Osteocyte (in vitro differentiated cells): ENCODE measurements at places on chromosomes 7 and 10. TPM values are rescaled to one million over a fixed set of nuclear protein-coding genes. Genes with fewer than 3 reads are reported as not detected.

DNA sequence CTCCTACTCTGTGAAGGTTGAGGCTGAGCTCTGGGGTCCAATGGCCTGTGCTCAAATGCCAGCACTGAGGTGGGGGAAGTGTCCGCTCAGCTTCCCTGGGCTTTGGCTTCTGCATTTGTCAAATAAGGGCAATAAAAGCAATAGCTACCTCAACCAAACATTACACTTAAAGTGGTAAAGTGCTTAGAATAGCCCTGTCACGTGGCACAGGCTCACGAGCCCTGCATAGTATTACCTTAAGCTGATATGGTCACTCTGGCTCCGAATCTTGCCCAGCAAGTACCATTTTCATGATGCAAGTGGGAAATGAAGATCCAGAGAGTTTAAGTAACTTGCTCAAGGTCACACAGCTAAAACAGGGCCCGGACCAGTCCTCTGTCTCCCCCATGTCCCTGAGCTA, 451.1 kb upstream of the ZMIZ1 start:
- H3K36me3 ChIP-seq = no peaks in the 10 kb centered on the region
- H3K4me3 ChIP-seq = no peak overlapping the region
- no peak for DNase-seq
- H3K27ac ChIP-seq = no peak overlapping the region
- peaks cover 1% of the 10 kb centered on the region for H3K4me1 ChIP-seq
- H3K27me3 ChIP-seq = peaks cover 72% of the 10 kb centered on the region

GRCh38 chr10:117662126-117662525, 119.6 kb downstream of the EMX2 start:
- no peaks in the 10 kb centered on the region for H3K27me3 ChIP-seq
- peaks cover 29% of the 10 kb centered on the region for H3K4me1 ChIP-seq
- H3K27ac ChIP-seq = peak overlapping the region; percentile 23
- no peak overlapping the region for H3K4me3 ChIP-seq

DNA sequence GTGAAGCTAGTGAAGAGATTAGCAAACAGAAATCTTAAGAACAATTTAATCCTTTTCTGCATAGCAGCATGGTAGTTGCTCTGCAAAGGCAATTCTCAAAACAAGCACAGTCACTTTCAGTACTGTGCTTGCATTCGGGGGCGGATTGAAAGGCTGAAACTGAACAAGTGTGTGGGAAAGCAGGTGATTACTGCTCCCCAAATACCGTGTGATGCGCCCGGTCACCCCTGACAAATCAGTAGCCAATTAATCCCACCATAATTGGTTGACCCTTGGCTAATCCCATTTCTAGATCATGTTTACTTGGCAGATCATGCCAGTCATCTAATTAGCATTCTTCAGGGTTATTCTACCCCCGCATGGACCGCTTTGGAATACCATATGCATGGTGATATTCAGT, 76.5 kb upstream of the ADRB1 start:
- no peak overlapping the region for H3K4me3 ChIP-seq
- H3K4me1 ChIP-seq = no peaks in the 10 kb centered on the region
- H3K27me3 ChIP-seq = no peaks in the 10 kb centered on the region
- no peaks in the 10 kb centered on the region for H3K36me3 ChIP-seq
- DNase-seq = no peak

Gene PALD1
- total RNA-seq = 2.8 and 3.1 TPM in 2 replicates

Gene MUC12
- total RNA-seq = not detected in 2 replicates

DNA sequence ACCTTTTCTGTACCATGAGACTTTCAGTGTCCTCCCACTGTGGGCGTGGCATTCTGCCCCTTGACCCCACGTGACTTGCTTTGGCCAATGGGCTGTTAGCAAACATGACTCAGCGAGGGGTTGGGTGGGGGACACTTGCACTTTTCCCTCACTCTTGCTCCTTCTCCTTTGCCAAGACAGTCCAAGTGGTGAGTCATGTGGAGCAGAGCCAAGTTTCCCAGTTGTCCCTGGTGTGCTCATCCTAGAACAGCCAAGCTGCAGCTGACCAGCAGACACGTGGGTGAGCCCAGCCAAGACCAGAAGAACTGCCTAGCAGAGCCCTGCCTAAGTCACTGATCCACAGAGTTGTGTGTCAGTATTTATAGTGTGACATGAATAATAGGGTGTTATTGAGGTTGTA, 82.8 kb upstream of the CPXM2 start:
- peaks cover 8% of the 10 kb centered on the region for H3K4me1 ChIP-seq
- peaks cover 72% of the 10 kb centered on the region for H3K27me3 ChIP-seq
- H3K36me3 ChIP-seq = no peaks in the 10 kb centered on the region
- DNase-seq = no peak
- H3K4me3 ChIP-seq = no peak overlapping the region

DNA sequence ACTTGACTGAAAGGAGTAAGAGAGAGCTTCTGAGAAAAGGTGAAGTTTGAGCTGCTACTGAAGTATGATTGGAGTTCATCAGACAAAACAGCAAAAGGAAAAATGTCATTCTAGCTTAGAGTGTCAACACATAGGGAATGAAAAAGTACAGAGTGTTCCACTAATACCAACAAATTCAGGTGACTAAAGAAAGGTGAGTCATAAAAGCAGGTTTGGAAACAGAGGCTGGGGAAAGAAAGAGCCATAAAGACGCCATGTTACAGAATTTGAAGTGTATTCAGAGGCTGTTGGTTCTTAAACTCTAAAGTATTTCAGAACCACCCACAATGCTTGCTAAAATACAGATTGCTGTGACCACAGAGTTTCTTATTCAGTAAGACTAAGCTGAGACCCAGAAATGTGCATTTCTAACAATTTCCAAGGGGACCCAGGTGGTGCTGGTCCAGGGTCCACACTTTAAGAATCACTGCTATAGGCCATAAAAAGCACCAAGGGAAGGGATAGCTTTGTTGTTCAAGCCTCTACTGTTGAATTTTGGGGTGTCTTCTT, 143.1 kb downstream of the ELAPOR2 start:
- H3K4me3 ChIP-seq = no peak overlapping the region
- peaks cover 21% of the 10 kb centered on the region for H3K36me3 ChIP-seq
- H3K4me1 ChIP-seq = peaks cover 26% of the 10 kb centered on the region
- no peak overlapping the region for H3K27ac ChIP-seq
- no peak for DNase-seq

Gene NPC1L1
- not detected in 2 replicates for total RNA-seq

Gene ANKIB1
- 63.8 and 74.8 TPM in 2 replicates for total RNA-seq

Gene MYL10
- 0.52 TPM in 1 of 2 replicates, not detected in the other for total RNA-seq

DNA sequence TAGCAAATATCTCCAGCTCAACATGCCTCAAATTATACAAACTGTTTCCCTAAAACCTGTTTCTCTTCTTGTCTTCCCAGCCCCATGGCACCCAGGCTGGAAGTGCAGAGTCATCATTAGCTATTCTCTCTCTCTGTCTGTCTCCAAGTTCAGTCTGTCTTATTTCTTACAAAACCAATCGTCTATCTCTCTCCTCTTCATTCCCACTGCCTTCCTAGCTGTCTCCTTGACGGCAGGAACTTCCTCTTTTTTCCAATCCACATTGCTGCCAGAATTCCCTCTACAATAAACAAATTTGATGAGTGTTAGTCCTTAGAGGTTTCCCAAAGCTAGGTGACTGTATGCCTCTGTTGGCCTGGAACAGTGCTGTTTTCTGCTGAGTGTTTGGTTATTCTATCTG, 14.9 kb upstream of the ZNRF2 start:
- no peaks in the 10 kb centered on the region for H3K36me3 ChIP-seq
- no peak overlapping the region for H3K4me3 ChIP-seq
- H3K27me3 ChIP-seq = peaks cover 25% of the 10 kb centered on the region
- no peak overlapping the region for H3K27ac ChIP-seq

Gene C10orf53
- total RNA-seq = not detected in 2 replicates

DNA sequence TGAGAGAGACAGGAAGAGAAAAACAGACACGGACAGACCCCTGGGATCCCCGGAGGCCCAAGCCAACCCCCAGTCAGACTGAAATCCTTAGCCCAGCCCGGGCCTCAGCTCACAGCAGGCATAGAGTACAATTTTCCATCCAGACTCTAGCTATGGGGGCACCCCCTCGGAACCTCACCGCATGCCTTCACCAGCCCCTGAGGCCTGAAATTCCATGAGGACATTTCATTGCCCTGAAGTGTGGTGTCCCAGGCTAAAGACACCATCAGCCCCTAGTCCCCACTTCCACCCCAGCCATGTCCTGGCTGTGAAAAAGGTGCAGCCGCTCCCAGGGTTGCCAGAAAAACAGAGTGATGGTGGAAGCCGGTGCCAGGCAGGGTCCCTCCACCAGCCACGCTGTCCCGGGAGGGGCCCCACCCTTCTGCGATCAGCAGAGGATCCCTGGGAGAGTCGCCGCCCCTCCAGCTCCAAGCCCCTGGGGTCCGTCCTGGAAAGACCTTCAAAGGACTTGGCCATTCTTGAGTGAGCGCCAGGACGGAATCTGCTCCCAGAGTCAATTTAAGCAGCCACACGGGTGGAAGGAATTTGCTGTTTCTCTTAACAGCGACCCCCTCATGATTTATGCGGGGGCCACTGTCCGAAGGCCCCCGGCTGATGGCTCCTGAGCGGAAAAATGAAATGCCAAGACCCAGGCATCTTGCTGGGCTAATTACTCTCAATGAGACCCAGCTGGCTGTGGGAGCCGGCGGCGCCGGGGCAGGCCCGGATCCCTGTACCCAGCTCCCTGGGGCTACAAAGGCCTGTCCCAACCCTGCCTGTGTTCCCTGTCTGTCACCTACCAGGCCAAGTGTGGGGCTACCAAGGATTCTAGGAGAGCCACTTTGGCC, 23.2 kb downstream of the MYL10 start:
- H3K27me3 ChIP-seq = no peaks in the 10 kb centered on the region
- no peak overlapping the region for H3K4me3 ChIP-seq
- peak overlapping the region; percentile 84 for H3K27ac ChIP-seq
- no peak for DNase-seq
- H3K4me1 ChIP-seq = peaks cover 28% of the 10 kb centered on the region

DNA sequence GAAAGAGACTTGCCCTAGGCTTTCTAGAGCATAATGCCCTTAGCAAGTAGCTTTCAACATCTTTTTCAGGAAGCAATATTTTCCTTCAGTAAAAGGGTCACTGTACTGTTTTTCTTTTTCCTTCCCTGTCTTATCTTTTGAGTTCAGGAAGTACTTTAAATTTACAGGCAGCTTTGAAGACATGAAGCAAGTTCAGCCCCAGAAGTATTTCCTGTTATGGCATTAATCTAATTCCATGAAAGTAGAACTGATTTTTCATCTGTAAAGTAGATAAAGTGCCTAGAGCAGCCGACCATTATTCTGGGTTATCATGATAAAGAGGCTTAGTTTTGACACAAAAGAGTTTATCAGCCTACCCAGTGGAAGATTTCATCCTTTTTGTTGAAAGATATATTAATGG, 288.2 kb downstream of the ADK start:
- H3K4me3 ChIP-seq = no peak overlapping the region
- peaks cover 24% of the 10 kb centered on the region for H3K4me1 ChIP-seq
- no peak overlapping the region for H3K27ac ChIP-seq
- DNase-seq = no peak

DNA sequence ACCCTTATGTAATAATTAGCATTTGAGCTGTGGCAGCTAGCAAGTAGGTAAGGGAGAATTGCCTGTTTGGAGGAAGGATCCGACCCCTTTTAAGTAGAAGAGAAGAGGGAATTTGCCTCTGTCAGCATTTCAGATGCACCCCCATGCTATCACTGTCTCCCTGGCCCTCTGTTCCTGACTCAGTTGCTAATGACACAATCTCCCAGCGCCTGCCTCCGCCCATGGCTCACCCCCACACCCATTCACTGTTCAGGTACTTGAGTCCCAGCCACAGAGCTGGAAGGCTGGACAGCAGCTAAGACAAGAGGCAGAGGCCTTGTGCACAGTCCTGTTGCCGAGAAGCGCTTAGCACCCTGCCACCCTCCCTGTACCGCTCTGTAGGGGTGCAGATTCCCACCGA, 512.3 kb upstream of the GALNT17 start:
- no peaks in the 10 kb centered on the region for H3K27me3 ChIP-seq
- no peak overlapping the region for H3K27ac ChIP-seq
- peaks cover 2% of the 10 kb centered on the region for H3K36me3 ChIP-seq
- peaks cover 15% of the 10 kb centered on the region for H3K4me1 ChIP-seq
- no peak for DNase-seq
- H3K4me3 ChIP-seq = no peak overlapping the region

Gene NXPH1
- not detected in 2 replicates for total RNA-seq

- H3K4me3 ChIP-seq = no peak overlapping the region
- DNase-seq = no peak
- no peaks in the 10 kb centered on the region for H3K27me3 ChIP-seq
- H3K4me1 ChIP-seq = peaks cover 8% of the 10 kb centered on the region
These were observed 1079.9 kb downstream of the CNTNAP2 start for GRCh38 chr7:147196481-147196880.

DNA sequence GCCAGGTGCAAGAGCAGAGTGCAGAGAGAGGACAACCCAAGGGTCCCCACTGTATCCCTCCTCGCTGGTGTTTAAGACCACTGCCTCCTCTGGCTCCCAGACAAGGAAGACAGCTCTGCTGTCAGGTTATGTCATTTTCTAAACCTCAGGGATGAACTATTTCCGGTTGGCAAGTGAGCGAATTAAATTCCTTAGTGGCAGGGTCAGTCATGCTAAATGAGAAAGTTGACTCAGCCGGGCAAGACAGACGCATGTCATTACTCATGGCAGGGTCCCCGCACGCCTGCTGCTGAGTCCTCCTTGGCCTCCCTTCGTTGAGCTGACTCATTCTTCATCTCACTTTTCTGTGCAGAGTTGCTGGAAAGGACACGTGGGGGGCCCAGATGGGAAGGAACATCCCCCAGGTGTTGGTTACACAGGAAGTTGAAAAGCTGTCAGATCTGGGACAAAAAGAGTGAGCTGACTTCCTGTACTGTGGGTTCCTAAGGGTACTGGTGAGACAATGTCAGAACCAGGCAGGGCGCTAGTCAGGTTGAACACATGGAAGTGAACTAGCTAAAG, 47.1 kb upstream of the UCN3 start:
- H3K27ac ChIP-seq = no peak overlapping the region
- peaks cover 7% of the 10 kb centered on the region for H3K4me1 ChIP-seq
- no peaks in the 10 kb centered on the region for H3K36me3 ChIP-seq
- no peak for DNase-seq

- no peaks in the 10 kb centered on the region for H3K36me3 ChIP-seq
- no peak for DNase-seq
- no peak overlapping the region for H3K4me3 ChIP-seq
- H3K4me1 ChIP-seq = peaks cover 15% of the 10 kb centered on the region
- H3K27ac ChIP-seq = no peak overlapping the region
These were observed 102.1 kb upstream of the KCND2 start for GRCh38 chr7:120170834-120171233.

Gene ZNF777
- total RNA-seq = 16.3 and 17.1 TPM in 2 replicates

Gene ADAMTS14
- 3.8 and 4.1 TPM in 2 replicates for total RNA-seq

Gene INMT
- total RNA-seq = 1.5 and 2.0 TPM in 2 replicates
